ENCODE measurements at places on chromosomes 6 and 20.

DNA sequence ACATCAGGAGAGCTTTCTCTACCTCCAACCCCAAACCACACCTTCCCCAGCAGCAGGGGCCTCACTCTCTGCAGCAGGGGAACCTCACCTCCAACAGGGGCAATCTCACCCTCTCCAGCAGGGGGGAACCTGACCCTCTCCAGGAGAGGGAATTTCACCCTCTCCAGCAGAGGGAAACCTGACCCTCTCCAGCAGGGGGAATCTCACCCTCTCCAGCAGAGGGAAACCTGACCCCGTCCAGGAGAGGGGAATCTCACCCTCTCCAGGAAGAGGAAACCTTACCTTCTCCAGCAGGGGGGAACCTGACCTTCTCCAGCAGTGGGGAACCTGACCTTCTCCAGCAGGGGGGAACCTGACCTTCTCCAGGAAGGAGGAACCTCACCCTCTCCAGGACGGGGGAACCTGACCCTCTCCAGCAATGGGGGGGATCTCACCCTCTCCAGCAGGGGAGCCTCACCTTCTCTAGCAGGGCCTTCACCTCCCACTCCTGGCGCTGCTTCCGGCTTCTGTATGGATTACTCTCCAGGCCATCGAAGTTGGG is 3.1 kb downstream of the B3GALT4 start:
- no peak for DNase-seq

GRCh38 chr6:44569931-44570385 is 182.5 kb downstream of the CDC5L start:
- peak; percentile 42 for DNase-seq

DNA sequence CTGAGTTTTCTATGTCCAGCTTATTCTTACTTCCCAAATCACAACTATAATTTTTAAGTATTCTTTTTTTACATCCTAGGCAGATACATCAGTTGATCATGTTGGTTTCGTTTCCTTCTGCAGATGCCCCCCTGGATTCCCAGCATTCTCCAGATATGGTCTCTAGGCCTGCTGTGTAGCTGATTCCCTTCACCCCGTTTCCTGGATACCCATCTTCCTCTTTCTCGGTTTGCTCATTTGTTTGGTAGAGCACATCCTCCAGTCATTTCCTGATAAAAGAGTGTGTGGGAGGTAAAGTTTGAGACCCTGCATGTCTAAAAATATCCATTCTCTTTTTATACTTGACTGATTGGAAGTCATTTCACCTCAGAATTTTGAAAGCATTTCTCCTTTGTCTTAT is 66.4 kb downstream of the ANKS1A start:
- DNase-seq, result peak; percentile 6

- no peak for DNase-seq
Measured at GRCh38 chr6:14015964-14016363, 91.2 kb downstream of the RNF182 start.

- DNase-seq, result no peak
Measured at GRCh38 chr6:18675881-18676280, 288.7 kb downstream of the RNF144B start.

DNA sequence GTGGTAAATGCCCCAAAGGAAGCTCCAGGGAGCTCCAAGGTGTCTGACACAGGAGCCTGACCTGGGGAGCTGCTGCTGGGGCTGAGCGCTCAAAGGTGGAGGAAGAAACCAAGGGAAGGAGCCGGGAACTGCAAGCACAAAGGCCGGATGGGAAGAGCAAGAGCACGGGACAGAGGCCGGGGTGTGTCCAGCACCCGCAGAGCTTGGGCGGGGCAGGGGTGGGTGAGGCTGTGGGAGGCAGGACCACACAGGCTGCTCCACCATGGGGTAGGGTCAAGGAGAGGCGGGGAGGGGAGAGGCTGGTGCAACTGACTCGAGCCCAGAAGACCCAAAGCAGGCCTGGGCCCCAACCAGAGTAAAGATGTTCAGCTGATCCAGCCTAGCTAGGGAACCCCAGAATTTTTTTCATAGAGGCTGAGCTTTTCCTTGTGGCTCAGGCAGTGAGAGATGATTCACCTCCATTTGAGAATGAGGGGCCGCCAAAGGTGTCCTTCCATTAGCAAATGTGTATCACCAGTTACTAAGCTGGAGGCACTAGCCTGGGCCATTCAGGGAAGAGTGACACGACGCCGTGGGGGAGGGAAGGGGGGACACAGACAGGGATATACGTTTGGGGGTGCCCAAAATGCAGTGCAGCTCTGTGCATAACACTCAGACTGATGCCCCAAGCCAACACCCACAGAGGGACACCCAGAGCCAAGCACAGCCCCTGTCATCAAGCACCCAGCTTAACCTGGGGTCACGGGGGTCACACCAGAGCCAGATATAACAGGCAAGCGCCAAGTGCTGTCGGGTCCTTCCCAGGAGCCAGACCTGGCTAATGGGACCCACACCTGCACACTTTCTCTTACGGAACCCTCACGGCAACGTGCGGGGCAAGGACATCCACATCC is 21.3 kb upstream of the TLDC2 start:
- DNase-seq, result no peak

DNA sequence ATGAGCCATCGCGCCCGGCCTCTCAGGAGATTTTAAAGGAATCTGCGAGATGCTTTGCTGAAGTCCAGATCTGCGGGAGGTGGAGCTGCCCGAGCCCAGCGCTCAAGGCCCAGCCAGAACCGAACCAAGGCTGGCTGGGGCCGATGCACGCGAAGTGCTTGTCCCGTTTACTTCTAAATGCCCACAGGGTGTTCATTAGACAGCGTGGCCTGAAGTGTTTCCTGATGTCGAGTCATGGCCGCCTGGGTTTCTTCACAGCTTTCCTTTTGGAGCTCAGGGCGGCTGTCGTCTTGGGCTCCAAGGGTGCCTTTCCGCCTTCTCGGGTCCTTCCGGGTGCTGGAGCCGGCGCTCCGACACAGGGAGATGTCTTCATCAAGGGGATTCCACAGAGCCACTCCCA is 25.1 kb upstream of the CCR6 start:
- no peak for DNase-seq

DNA sequence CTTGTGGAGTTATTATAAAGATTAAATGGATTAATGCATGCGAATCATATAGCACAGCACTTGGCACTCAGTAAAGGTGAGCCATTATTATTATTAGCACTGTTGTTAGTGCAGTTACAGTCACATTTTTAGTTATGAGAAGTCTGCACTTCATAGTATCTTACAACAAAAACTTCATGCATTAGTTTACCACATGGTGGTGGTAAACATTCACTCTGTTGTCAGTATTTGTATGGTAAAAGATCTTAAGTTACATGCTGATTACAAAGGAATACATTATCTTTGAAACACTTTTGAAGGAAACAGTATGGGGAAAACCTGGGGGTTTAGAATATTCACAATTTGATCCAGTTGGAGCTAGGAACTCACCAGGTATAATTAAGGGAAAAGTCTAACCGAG is 20.8 kb downstream of the TMEM14A start:
- no peak for DNase-seq

GRCh38 chr6:44531442-44532015 is 144.0 kb downstream of the CDC5L start:
- DNase-seq, result no peak

GRCh38 chr20:60862601-60863000 is 389.5 kb upstream of the CDH4 start:
- no peak for DNase-seq

- DNase-seq, result no peak
Measured at GRCh38 chr6:42961020-42961470, 491 bp downstream of the GNMT start.

GRCh38 chr6:150250826-150251225 is 108.0 kb downstream of the PPP1R14C start:
- DNase-seq, result no peak

DNA sequence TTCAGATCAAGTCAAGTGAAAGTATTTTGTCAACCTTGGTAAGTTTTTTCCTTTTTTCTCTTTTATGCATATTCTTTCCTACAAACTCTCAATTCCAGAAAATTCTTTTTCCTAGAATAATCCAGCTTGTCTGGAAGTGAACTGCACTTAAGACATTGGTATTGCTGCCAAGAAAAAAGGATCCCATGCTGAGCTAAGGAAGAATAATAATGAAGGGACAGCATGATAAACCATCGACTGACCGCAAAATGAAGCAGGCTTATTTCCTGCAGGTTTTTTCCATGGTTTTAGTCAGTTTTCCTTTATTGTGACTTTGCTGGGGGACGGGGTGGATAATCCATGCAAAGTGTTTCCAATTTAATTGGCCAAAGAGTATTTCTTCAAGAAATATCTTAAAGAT is 857.6 kb upstream of the SLC35B3 start:
- DNase-seq, result no peak

GRCh38 chr20:23419995-23420901 is 1.0 kb downstream of the NAPB start:
- DNase-seq, result peak; percentile 16

DNA sequence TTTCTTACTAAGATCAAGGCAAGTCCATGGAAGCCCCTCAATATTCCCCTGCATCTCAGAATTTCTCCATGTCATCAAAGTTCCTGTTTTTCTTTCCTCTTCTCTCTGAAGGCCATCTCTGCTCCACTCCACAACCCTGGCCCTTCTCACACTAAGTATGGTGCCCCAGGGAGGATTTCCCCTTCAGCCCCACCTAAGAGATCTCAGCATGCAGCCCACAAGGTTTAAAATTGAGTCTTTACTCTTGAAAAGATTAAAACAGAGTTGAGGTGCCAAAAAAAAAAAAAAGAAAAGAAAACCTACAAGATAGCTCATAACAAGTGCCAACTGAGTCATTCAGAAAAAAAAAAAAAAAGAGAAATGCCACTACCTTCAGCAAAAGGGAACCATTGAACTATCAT is 36.5 kb upstream of the TNFAIP3 start:
- DNase-seq, result no peak

GRCh38 chr20:63903796-63904561 is 9.1 kb downstream of the DNAJC5 start:
- DNase-seq, result no peak

- no peak for DNase-seq
Measured at GRCh38 chr6:44682280-44682679, 294.8 kb downstream of the CDC5L start.

GRCh38 chr6:32133786-32134185 is 3.7 kb upstream of the FKBPL start:
- no peak for DNase-seq

DNA sequence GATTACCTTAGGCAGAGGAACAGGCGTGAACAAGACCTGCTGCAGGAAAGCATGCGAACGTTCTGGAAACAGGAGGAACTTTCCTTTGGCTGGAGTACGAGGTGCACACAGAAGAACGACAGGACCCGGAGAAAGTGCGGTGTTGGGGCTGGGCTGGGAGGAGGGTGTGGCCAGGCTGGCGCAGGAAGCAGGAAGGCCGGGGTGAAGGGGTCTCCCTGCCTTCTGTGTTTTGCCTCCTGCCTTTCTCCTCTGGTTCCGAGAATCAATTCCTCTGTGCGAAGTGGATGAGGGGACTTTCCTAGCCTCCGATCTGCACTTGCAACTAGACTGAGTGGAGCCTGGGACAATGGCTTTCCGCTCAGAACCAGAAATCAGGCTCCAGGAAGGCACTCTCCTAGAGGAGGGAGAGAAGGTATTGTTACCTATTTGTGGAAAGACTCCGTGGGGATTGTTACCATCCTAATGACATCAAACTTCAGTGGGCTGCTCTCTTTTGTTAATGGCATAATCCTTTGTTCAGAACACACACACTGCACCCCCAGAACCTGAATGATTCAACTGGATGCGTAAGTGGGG is 22.9 kb upstream of the PLEKHG1 start:
- DNase-seq, result no peak

DNA sequence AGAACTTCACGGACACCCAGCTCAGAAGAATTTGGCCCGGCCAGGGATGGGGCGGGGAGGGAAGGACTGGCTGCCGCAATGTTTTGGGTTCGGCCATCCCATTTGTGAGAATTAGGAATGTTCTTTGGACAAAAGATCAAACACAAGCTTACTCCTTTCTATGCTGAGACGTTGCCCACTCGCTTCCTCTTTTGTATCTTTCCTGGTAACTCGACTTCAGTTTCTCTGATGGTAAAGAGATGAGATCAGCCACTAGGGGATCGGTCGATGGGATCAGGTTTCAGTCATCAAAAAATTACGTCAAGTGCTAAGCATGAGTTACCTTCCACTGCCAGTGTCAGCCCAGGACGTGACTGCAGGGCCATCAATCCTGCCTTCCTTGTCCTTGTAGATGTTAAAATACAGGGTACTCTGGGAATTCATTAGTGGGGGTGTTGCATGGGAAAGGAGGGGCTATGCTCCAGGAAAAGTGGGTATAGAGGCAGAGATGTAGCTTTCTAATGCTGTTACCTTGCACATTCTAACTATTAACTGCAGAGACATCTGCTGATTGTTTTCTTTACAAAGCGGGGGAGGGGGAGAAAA is 190.2 kb downstream of the TSHZ2 start:
- DNase-seq, result no peak

DNA sequence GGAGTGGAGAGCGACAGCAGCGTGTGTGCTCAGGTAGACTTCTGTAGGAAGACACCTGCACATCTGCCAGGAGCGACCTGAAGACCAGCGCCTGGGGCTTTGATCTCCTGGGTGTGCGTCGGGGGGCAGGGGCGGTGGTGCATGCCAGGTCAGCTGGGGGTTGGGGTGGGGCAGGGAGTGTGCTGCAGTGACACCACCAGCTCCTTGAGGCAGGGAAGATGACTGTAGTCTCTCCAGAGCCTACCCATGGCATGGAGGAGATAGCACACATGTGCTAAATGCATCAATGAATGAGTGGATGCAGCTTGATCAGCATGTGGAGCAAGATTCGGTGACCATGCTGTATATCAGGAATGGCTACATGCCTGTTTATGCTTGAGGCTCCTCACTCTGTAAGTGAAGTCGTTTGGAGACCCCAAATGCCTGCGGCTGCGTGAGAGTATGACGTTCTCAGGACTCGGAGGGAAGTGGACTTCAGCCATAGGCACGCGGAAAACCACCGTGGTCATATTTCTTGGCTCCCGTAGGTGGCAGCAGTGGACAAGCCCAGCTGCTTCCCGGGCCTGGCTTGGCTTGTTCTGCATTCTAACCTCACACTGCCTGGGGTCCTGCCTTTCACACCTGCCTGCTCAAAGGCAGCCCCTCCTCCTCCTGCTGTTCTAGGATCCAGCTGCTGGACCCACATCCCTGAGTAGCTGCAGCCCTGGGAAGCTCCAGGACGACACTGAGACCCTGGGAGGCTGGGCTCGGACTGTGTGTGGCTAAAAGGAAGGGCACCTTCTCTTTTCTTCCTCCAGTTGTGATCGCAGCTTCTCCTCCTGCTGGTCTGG is 39.4 kb upstream of the KCNK16 start:
- DNase-seq, result peak; percentile 31

DNA sequence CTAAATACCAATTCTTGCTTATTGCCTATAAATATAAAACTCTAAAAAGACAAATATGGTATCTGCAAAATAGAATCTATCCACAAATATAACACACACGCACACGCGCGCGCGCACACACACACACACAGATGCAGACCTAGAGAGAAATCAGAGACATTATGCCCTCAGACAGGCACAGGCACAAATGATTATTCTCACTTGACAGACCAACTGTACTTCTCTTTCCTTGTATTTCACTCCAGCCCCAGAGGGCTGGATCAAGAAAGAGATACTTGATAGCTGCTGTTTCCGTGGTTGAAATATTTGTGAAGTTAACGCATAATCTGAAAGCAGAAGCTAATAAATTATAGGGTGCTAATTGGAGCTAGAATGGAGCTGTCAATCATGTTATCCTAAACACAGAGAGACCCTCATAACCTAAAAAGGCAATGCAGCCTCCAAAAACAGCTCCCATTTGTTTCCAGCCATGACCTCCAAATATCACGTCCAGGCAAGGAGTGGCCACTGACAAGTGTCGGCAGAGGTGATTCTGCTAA is 11.5 kb downstream of the VGLL2 start:
- DNase-seq, result no peak

- no peak for DNase-seq
Measured at GRCh38 chr6:80214436-80215022, 108.1 kb downstream of the BCKDHB start.
